Karpas-422 (cell line): ENCODE measurements at places on chromosomes 12 and 14. TPM values are rescaled to one million over a fixed set of nuclear protein-coding genes. Genes with fewer than 3 reads are reported as not detected.

GRCh38 chr12:92737855-92738850 is 35.4 kb downstream of the PLEKHG7 start:
- H3K27me3 ChIP-seq, result no peaks in the 10 kb centered on the region
- H3K27ac ChIP-seq, result no peak overlapping the region

DNA sequence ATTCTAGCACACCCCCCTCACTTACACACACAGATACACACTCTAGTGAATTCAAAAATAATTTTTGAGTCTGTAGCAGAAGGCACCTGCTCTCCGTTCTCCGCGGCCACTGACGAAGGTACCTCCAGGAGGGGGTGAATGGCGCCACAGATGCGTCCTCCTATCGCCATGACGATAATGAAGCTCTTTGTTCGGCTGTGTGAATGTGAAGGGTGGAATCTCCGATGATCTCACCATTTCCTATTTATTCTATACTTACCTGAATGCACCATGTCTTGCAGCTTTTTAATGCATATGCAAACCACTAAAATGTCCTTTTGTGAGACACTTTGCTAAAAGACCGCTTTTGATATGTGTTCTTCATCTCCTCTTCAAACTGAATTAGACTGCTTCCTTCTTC is 162.7 kb downstream of the EGLN3 start:
- H3K27me3 ChIP-seq, result no peaks in the 10 kb centered on the region
- H3K36me3 ChIP-seq, result no peaks in the 10 kb centered on the region
- H3K4me3 ChIP-seq, result no peak overlapping the region
- no peak for DNase-seq
- peaks cover 83% of the 10 kb centered on the region for H3K4me1 ChIP-seq

DNA sequence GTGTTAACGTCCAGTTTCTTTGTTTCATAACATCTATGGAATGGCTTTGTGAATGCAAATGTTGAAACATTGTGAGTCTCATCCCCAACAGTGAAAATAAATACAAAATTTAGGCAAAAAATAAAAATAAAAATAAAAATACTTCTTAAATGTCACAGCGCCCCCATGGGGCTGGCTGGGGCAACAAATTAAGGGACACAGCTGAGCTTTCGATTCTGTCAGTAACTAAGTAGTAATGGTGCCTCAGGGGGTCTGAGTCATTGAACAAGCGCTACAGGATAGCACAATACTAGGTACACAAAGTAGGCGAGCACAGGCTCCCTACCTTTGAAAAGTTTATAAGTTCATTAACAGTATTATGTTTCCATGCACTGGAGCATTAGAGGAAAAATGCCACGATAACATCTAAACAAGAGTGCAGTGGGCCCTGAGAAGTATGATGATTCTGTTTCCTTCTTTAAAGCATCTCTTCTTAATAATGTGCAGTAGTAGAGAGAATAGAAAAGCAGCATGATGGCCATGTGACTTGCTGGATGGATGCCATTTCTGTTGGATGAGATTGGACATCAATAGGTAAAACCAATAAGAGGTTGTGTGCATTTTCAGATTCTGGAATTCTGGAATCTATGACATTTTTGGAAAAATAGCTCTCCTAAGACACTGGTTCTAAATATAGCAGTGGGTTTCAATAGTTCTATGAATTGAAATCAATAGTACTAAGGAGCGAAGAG is 667.2 kb downstream of the DIO2 start:
- no peaks in the 10 kb centered on the region for H3K4me1 ChIP-seq
- H3K4me3 ChIP-seq, result no peak overlapping the region
- no peaks in the 10 kb centered on the region for H3K36me3 ChIP-seq
- H3K27me3 ChIP-seq, result no peaks in the 10 kb centered on the region
- H3K27ac ChIP-seq, result no peak overlapping the region

DNA sequence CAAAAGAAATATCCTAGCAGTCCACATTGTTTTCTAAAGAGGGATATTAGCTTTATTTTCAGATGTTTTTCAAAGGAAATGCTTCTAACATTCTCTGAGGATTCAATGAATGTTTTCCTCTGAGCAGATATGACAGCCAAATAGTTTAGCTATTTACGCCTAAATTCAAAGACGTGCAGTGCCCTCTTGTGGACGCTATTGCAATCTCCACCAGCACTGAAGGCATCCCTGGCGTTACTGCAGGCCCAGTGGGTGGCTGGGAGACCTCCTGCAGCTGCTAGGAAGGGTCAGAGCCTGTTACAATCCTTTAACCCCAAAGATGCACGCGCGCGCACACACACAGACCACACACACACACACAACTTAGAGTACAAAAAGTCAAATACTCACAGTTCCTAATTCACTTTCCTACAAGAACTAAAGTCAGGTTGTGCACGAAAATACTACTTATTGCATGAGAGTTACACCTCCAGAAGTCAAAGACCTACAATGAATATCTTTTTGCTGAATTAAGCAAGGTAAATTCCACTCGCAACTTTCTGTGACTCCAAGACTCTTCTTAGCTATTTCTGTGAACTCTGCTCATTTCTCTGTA is 589.3 kb upstream of the TMEM132C start:
- no peaks in the 10 kb centered on the region for H3K27me3 ChIP-seq
- H3K4me3 ChIP-seq, result no peak overlapping the region
- H3K27ac ChIP-seq, result no peak overlapping the region
- H3K36me3 ChIP-seq, result no peaks in the 10 kb centered on the region
- peak; percentile 90 for DNase-seq

DNA sequence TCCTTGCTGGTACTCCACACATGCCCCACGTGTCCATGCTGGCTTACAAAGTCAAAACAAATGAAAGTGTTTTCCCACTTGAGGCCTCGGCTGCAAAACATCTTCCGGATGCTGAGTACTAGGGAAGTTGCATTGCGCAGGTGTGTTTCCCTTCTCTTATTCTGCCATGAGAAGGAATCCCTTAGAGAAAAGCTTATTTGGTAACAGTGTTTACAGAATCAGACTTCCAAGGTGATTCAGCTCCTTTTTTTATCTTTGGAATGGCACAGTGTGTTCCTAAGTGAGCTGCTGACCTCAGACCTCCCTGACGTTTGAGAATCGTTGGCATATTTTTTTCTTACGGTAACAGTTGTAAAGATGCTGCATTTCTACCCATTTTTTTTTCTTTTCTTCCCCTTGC is 211.3 kb downstream of the ESR2 start:
- no peak for DNase-seq
- no peak overlapping the region for H3K27ac ChIP-seq
- H3K27me3 ChIP-seq, result no peaks in the 10 kb centered on the region
- no peaks in the 10 kb centered on the region for H3K36me3 ChIP-seq
- H3K4me3 ChIP-seq, result no peak overlapping the region

Gene PRICKLE1
- total RNA-seq, result 1.1 and 1.9 TPM in 2 replicates
